Urinary bladder (tissue), 4 donors: ENCODE measurements at places on chromosomes 6 and 20. TPM values are rescaled to one million over a fixed set of nuclear protein-coding genes. Genes with fewer than 3 reads are reported as not detected.

Gene POPDC3
- total RNA-seq = 2.5 TPM

Gene TMEM170B
- 11.2 TPM for total RNA-seq

- no peak for DNase-seq
These were observed 608.6 kb upstream of the ADGRB3 start for GRCh38 chr6:68026483-68026882.

DNA sequence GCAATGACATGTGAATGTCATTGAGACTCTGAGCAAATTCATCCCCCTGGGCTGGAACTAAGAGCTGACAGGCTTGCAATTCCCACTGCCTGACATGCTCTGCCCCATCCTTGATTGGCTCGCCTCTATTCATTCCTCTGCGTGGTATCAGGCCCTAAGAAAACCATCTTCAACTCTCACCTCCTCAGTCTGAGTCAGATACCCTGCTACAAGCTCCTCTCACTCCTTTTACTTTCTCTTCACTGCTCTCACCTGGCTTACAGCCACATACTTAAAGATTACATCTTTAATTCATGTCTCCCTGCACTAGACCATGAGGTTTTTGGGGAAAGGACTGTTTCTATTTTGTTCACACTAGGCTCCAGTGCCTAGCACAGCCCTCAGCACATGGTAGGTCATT is 131.6 kb downstream of the KIF6 start:
- no peak for DNase-seq

GRCh38 chr6:15791448-15792181 is 128.8 kb upstream of the DTNBP1 start:
- DNase-seq = no peak

GRCh38 chr6:35955970-35956369 is 35.1 kb upstream of the SRPK1 start:
- no peak for DNase-seq
